ENCODE measurements at places on chromosomes 12 and 14.

DNA sequence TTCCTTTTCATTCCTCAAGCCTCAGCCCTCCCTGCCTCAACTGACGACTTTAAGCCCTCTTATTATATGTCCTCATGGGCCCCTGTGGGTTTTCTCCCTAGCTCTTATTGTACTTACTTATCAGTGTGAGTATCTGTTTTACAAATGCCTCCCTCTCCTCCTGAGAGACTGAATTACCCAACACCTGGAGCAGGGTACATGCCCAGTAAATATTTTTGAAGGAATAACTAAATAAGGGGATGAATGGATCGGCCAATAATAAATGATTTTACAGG lies 95.8 kb upstream of the SLC35F4 start:
- DNase-seq: no peak

- no peak for DNase-seq
Measured at GRCh38 chr14:60085085-60085484, 6.6 kb upstream of the PCNX4 start.

GRCh38 chr14:38078393-38078792 lies 129.3 kb upstream of the SSTR1 start:
- no peak for DNase-seq

DNA sequence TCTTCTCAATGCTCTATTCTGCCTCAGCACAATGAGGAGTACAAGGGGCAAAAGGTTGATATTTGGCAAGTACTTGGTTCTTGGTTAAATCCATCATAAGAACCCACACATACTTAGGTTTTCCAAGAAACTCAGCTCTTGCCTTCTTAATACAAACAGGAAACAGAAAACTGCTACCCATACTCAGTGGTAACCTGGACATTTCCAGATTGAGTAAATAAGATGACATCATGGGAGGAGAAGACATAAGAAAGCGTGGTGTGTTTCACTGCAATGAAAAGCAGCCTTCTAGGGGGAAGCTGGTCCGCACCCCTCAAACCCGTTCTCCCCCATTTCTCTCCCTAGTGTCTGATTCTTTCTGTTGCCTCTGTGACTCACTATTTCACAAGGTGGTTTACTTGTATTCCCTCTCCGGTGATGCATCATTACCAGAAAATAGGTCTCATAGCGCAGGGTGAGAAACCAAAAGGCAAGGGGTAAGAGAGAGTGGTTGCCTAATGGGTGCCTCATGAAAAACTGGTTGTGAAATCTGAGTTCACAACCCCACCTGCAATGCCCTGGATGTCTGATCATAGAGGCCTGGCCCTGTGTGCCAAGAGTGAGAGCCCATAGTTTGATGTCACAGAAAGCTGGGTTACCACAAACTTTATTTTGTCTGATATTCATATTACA lies 326.5 kb upstream of the TBX3 start:
- DNase-seq: no peak

- no peak for DNase-seq
Measured at GRCh38 chr14:90194706-90195105, 61.6 kb upstream of the PSMC1 start.

DNA sequence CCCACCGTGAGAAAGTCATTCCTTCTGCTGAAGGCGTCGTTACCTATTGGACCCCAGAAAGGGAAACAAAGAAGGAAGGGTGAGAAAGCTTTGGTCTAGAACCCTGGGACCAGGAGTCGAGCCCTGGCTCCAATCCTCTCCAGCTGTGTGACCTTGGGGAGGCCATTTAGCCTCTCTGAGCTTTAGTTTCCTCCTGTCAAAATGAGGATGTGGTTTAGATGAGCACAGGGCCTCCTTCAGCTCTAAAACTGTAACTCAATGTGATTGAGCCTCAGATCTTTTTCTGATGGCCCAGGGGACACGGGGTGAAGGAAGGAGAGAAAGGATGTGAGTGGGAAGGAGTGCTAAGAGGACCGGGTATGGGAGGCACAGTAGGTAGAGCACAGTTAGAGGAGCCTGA lies 7.7 kb downstream of the JDP2 start:
- no peak for DNase-seq

- DNase-seq: no peak
Measured at GRCh38 chr12:86456241-86456640, 200.1 kb upstream of the MGAT4C start.

- no peak for DNase-seq
Measured at GRCh38 chr14:101780390-101780789, 18.9 kb downstream of the PPP2R5C start.

Measured in cortex of kidney (tissue), 1 donor.